ENCODE measurements at places on chromosomes 5 and 9. TPM values are rescaled to one million over a fixed set of nuclear protein-coding genes. Genes with fewer than 3 reads are reported as not detected.

The PCDHGB1 gene
- polyA plus RNA-seq: 1.7 TPM

The PTCH1 gene
- 87.8 TPM for polyA plus RNA-seq

The ZNF782 gene
- polyA plus RNA-seq: 6.5 TPM

The TNFSF15 gene
- 12.4 TPM for polyA plus RNA-seq

The IL5 gene
- polyA plus RNA-seq: not detected

The ATP10B gene
- polyA plus RNA-seq: 0.55 TPM

The ARL14EPL gene
- polyA plus RNA-seq: not detected

The BARX1 gene
- not detected for polyA plus RNA-seq

DNA sequence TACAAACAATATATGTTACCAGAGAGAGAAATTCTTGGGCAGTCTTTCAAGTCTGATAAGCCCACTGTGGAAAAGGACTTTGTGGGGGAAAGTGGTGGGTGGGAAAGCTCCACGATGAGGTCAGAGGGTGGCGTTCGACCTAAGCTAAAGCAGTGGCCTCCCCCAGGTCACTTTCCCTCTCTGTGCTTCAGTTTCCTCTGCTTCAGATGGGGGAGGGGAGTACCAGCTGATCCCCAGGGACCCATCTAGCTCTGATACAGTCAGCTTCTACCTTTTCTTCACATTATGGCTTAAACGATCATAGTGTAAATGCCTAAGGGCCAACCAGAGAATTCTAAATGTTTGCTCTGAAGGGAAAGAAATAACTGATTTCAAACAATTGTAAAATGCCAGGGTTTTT lies 36.6 kb upstream of the ARSB start:
- H3K27me3 ChIP-seq: no peaks in the 10 kb centered on the region
- no peak for DNase-seq
- H3K36me3 ChIP-seq: no peaks in the 10 kb centered on the region
- H3K4me1 ChIP-seq: no peaks in the 10 kb centered on the region
- no peak overlapping the region for H3K4me3 ChIP-seq

DNA sequence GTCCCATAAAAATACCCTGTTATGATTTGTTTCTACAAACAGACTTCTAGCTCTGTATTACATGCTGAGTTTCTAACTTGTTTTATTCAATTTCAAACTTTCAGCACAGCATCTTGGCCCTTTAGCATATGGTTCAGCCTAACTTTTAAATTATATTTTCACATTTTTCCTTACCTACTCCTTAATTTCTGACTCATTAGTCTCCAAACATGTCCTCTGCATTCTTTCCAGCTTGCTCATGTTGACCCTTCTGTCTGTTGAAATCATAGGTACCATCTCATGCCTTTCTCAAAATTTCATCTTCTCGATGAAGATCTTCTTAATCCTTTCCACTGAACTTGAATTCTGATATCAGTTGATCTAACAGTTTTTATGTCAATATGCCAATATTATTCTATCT lies 200.9 kb upstream of the RIOK2 start:
- DNase-seq: no peak
- no peaks in the 10 kb centered on the region for H3K4me1 ChIP-seq
- no peaks in the 10 kb centered on the region for H3K27me3 ChIP-seq
- H3K36me3 ChIP-seq: no peaks in the 10 kb centered on the region
- no peak overlapping the region for H3K27ac ChIP-seq

- no peak overlapping the region for H3K27ac ChIP-seq
- no peaks in the 10 kb centered on the region for H3K4me1 ChIP-seq
- no peak overlapping the region for H3K4me3 ChIP-seq
- no peaks in the 10 kb centered on the region for H3K27me3 ChIP-seq
- H3K36me3 ChIP-seq: no peaks in the 10 kb centered on the region
Measured at GRCh38 chr5:93438124-93438523, 142.9 kb downstream of the NR2F1-AS1 start.

- peak overlapping the region; percentile 73 for H3K27ac ChIP-seq
- no peak for DNase-seq
- no peaks in the 10 kb centered on the region for H3K27me3 ChIP-seq
- H3K36me3 ChIP-seq: no peaks in the 10 kb centered on the region
Measured at GRCh38 chr9:89380437-89381307, 62.4 kb downstream of the SECISBP2 start.

DNA sequence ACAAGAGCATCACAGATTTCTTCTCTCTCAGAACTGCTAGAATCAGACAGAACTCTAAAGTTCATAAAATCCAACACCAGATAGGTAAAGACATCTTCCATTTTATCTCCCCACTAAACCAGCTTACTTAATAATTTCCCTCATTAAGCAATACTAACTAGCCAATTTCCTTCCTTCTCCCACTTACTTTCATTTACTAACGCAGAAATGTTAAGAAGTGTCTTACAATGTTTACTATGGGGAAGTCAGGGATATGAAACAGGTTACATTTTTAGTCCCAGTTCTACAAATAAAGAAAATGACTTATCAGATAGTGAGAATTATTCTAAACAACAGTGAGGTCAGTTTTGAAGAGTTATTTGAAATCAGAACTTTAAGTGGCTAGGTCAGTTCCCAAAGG lies 236.5 kb downstream of the FBXL17 start:
- H3K4me3 ChIP-seq: no peak overlapping the region
- H3K27me3 ChIP-seq: no peaks in the 10 kb centered on the region
- no peak for DNase-seq
- no peaks in the 10 kb centered on the region for H3K36me3 ChIP-seq
- peak overlapping the region; percentile 11 for H3K27ac ChIP-seq
- H3K4me1 ChIP-seq: no peaks in the 10 kb centered on the region

DNA sequence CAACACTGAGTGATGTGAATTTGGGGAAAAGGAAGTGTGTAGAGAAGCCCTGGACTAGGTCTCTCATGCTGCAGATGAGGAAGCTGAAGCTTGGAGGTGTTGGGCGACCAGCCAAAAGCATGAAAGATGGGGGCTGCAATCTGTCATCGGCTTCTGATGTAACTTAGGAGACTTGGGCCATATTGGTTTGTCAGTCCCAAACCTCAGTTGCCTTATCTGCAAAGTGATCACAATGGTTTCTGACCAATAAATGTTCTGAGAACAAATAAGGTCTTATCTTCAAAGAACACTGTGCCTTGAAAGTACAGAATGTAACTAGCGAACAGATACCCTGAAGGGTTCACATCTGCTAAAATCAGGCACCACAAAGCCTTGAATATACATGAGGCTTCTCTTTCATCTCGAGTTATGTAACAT lies 198.4 kb upstream of the NR3C1 start:
- no peak overlapping the region for H3K4me3 ChIP-seq
- no peaks in the 10 kb centered on the region for H3K27me3 ChIP-seq
- no peaks in the 10 kb centered on the region for H3K36me3 ChIP-seq
- H3K4me1 ChIP-seq: peaks cover 48% of the 10 kb centered on the region

DNA sequence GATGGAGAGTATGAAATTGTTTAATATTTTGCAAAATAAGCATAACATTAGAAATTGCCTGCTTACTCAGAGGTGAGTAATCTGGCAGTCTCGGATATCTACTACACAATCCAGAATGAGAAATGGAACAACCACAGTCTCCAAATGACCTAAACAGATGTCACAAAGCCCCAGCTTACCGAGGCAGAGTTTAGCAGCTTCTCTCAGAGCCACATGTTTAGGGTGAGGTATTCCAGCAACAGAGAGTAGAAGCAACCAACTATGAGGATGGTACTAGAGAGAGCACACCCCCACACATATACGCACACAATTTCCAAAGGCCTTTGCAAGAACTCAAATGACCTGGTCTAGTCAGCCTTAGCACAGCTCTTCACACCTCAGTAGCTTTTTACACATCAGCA lies 122.7 kb upstream of the LPAR1 start:
- no peak for DNase-seq
- H3K4me1 ChIP-seq: no peaks in the 10 kb centered on the region
- no peaks in the 10 kb centered on the region for H3K27me3 ChIP-seq
- H3K36me3 ChIP-seq: no peaks in the 10 kb centered on the region

- H3K4me1 ChIP-seq: peaks cover 22% of the 10 kb centered on the region
- DNase-seq: no peak
- no peak overlapping the region for H3K27ac ChIP-seq
- no peak overlapping the region for H3K4me3 ChIP-seq
- no peaks in the 10 kb centered on the region for H3K27me3 ChIP-seq
Measured at GRCh38 chr9:87609002-87609401, 111.3 kb downstream of the DAPK1 start.

GRCh38 chr9:29325894-29326293 lies 1752.6 kb upstream of the C9orf72 start:
- no peak overlapping the region for H3K27ac ChIP-seq
- no peaks in the 10 kb centered on the region for H3K27me3 ChIP-seq
- DNase-seq: no peak
- H3K4me3 ChIP-seq: no peak overlapping the region
- no peaks in the 10 kb centered on the region for H3K36me3 ChIP-seq

- peaks cover 5% of the 10 kb centered on the region for H3K4me1 ChIP-seq
- no peak overlapping the region for H3K4me3 ChIP-seq
- DNase-seq: no peak
- no peak overlapping the region for H3K27ac ChIP-seq
- no peaks in the 10 kb centered on the region for H3K36me3 ChIP-seq
- H3K27me3 ChIP-seq: no peaks in the 10 kb centered on the region
Measured at GRCh38 chr5:67434466-67434865, 237.9 kb upstream of the CD180 start.

- no peak overlapping the region for H3K27ac ChIP-seq
- no peak for DNase-seq
- H3K27me3 ChIP-seq: no peaks in the 10 kb centered on the region
- H3K4me3 ChIP-seq: no peak overlapping the region
Measured at GRCh38 chr5:161387121-161387520, 159.4 kb downstream of the GABRB2 start.

GRCh38 chr5:135930949-135931295 lies 23.9 kb downstream of the LECT2 start:
- H3K4me3 ChIP-seq: no peak overlapping the region
- H3K36me3 ChIP-seq: no peaks in the 10 kb centered on the region
- H3K27me3 ChIP-seq: peaks cover 81% of the 10 kb centered on the region

DNA sequence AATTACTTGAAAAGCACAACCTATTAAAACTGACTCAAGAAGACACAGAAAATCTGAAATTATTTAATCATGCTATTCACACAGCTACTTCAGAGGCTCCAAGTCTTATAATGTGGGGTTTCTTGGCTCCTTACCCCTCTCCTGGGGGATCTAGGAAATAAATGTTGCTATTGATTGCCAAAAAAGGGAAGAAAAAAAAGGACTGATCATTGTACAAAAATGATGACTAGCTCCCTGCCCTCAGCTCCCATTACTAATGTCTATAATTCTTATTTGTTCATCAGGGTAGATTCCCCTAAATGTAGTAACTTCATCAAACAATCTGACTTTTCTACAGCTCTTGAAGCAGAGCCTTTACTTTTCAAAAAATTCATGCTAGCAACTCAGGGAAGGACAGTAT lies 3.3 kb upstream of the SMC5 start:
- H3K36me3 ChIP-seq: no peaks in the 10 kb centered on the region
- H3K4me3 ChIP-seq: peak overlapping the region; percentile 67
- H3K27me3 ChIP-seq: no peaks in the 10 kb centered on the region
- peaks cover 28% of the 10 kb centered on the region for H3K4me1 ChIP-seq

- H3K4me1 ChIP-seq: no peaks in the 10 kb centered on the region
- DNase-seq: no peak
- no peak overlapping the region for H3K4me3 ChIP-seq
- H3K27ac ChIP-seq: no peak overlapping the region
- no peaks in the 10 kb centered on the region for H3K36me3 ChIP-seq
Measured at GRCh38 chr9:115604831-115605483, 487.0 kb upstream of the TNC start.

DNA sequence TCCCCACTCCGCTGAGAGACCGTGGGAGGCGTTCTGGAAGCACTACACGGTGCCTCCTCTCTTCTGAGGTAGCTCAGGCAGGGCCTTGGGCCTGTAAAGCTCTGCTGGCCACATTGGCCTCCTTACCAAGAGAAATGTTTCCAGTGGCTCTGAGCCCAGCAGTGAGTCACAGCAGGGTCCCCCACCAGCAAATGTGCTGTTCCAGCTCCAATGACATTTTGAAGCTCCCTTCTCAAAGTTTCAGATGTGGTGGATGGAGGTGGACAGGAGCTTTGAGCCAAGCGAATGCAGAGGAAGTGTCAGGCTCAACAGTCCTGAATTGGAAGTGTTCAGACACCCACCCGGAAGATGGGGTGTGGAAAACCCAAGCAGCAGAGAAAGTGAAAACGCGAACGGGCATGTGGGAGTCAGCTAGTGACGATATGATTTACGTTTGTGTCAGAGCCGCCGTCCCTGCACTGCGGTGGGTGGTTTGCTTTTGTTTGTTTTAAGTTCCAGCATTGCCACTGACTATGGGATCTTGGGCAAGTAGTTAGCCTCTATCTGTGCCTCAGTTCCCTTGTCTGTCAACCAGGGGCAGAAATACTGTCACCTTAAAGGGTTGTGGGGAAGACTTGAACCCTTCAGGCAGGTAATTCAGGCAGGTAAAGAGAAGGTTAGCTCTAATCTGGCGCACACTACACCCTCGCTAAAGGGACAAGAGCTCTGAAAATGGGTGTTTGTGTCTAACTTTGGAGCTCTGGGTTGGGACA lies 38.2 kb downstream of the C5orf15 start:
- H3K4me1 ChIP-seq: no peaks in the 10 kb centered on the region
- H3K27me3 ChIP-seq: no peaks in the 10 kb centered on the region
- no peaks in the 10 kb centered on the region for H3K36me3 ChIP-seq
- DNase-seq: no peak
- no peak overlapping the region for H3K27ac ChIP-seq
- no peak overlapping the region for H3K4me3 ChIP-seq

DNA sequence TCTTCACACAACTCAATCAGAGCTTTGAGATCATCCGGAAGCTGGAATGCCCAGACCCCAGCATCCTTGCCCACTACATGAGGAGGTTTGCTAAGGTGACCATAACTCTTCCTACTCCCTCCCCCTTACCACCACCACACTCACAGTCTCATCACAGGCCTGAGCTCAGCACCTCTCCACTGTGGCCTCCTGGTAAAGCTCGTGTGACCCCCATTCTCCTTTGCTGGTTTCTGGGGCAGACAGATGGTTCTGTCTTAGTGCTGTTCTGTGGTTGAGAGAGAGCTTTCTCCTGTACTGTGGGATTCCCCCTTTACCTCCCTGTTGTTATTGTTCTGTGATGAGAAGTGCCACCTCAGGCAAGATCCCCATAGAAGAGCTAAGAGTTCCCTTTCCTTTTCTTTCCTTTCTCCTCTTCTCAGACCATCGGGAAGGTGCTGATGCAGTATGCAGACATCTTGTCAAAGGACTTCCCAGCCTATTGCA lies 92.7 kb upstream of the RUSC2 start:
- H3K36me3 ChIP-seq: no peaks in the 10 kb centered on the region
- no peak overlapping the region for H3K4me3 ChIP-seq
- no peaks in the 10 kb centered on the region for H3K27me3 ChIP-seq
- DNase-seq: no peak

DNA sequence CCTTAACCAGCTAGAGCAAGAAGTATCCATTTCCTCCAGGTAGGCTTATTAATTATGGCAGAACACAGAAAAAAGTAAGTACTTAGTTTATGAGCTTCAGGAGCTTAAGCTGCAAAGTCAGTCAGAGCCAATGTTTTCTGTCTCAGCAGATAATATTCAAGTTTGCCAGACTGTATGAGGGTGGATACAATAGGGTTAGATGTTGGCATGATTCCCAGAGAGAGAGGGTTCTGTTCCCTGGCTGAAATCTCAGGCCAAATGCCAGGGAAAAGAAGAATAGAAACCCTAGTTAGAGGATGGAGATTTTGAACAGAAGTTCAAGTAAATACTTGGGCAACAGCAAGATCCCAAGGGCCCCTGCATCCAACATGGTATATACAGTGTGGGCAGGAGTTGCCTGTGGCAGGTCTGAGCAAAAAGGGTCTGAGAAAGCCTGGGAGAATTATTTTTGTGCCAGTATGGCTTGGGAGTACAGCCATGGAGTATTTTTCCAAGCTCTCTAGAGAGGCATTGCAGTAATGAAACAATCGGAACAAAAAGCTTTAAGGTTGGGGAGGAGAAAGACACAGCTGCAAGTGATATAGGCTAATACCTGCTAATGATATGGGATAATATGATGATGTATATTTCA lies 31.0 kb upstream of the ISOC1 start:
- H3K27ac ChIP-seq: no peak overlapping the region
- no peaks in the 10 kb centered on the region for H3K27me3 ChIP-seq
- H3K4me1 ChIP-seq: no peaks in the 10 kb centered on the region
- no peak overlapping the region for H3K4me3 ChIP-seq
- no peaks in the 10 kb centered on the region for H3K36me3 ChIP-seq

All from left lung (tissue), 14 donors.